ENCODE measurements at places on chromosomes 7 and 10.
A peak's percentile ranks its signal among the peaks of the same experiment; 100 is the strongest.

DNA sequence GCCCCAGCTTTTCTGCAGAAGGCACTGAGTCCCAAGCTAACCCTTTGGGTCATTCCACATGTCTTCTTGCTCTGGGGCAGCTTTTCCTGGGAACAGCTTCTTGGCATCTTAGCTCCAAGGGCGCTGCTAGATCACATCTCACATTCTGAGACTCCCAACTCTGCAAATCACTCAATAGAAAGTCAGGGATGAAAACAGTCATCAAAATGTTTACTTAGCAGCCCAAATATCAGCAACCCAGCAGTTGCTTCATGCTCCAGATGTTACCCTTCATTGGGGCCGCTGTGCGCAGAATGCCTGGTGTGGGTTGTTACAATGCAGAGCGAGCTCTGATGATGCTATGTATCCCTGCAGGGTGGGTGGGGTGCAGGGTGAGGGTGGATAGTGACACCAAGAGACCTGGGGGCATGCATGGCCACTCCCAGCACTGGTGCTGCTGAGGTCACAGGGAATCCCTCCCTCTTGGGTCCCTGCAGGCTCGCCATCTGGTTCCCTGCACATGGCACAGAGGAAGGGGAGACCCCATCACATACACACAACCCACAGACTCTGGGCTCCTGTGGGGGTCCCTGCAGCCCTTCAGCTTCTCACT is 19.0 kb downstream of the WDFY4 start:
- DNase-seq = no peak

DNA sequence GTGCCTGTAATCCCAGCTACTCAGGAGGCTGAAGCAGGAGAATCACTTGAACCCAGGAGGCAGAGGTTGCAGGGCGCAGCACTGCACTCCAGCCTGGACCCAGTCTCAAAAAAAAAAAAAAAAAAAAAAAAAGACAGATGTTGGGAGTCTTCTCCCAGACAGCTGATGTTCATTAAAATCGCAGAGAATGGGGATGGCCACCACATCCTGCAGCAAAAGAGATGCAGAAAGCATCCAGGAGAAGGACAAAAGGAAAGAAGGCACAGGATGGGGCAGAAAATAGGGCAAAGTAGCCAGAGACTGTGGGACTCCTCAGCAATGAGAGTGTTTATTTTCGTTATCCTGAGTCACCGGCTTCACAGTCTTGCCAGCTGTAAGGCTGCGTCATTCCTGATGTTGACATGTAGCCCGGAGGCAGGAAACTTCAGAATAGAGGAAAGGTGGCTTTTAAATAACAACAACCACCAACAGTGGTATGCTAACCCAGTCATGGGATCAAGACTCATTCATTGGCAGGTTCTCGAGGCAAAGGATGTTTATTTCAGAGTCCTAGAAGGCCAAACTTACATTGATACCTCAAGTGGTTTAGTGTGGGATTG is 149.5 kb upstream of the SVIL start:
- DNase-seq = peak; percentile 93

DNA sequence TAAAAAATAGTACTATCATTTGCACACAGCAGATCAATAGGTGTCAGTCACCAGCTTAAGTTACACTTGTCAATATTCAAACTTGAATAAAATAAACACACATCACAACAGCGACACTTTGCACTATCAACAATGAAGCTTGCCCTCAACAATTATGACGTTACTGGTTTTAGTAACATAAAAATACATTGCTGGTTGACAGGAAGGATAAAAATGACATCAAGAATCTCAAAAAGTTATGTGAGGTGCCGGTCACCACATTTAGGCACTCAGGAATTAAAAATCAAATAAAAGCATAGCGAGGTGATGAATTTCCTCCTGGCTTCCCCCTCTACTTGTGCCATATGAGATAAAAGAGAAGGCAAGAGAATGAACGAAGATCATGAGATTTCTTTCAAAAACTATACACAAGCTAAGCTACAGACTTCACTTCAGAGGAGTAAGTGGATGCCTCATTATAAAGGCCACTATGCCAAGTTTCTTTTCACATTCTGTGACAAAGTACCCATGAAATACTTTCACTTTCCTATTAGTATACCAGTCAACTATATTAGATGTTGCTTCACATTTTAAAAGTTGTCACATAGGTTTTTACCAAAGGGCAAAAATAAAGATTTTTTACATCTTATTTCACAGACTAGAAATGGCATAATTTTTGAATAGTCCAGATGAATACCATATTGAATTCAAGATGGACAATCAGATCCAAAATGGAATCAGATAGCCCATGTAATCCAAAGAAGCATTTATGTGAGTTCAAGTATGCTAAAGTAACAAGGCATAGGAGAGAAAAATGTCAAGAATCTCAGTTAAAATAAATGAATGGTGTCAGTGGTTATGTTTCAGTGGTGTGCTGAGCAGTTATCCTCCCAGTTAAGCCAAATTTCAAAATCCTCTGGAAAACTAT is 3.6 kb downstream of the CCDC71L start:
- peak; percentile 87 for DNase-seq

- peak; percentile 42 for DNase-seq
These were observed 65.7 kb downstream of the AP3M1 start for GRCh38 chr10:74084955-74085354.

- DNase-seq = no peak
These were observed 21.5 kb upstream of the GRIFIN start for GRCh38 chr7:2497500-2498336.

GRCh38 chr10:78755877-78756455 is 312.8 kb upstream of the ZMIZ1 start:
- no peak for DNase-seq

- DNase-seq = peak; percentile 44
These were observed 67.6 kb downstream of the CAV1 start for GRCh38 chr7:116592445-116592844.

DNA sequence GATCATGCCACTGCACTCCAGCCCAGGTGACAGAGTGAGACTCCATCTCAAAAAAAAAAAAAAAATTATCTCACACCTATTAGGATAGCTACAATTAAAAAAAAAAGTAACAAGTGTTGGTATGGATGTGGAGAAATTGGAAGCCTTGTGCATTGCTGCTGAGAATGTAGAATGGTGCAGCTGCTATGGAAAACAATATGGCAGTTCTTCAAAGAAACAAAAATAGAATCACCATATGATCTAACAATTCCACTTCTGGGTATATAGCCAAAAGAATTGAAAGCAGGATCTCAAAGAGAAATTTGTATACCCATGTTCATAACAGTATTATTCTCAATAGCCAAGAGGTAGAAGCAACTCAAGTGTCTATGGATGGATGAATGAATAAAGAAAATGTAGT is 143.6 kb upstream of the PRR15 start:
- DNase-seq = no peak

DNA sequence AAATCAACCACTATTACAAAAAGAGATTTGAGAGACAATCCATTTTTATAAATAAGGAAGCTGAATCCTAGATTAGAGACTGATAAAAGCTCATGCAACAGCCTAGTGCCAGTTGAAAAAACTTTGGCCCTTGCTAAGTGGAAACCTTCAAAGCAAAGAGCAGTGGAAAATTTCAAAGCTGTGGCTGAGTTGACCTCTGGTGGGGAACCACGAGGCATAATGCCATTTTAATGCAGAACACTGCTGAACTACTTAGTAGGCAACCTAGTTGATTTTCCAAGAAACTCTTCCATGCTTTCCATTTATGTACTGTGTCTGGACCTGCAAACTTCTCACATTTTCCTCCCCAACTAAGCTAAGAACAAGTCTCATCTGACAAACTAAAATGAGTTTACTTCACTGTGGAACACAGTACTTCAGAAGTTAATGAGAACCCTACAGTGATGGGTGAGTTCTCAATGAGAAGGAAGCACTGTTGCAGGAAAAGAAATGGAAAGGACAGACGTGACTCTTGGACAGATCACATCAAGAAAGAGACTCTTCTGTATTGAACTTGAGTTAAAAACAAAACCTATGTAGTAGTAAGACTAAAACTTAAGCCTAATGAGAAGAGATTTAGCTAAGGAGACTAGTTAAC is 19.5 kb downstream of the FZD9 start:
- DNase-seq = no peak

- DNase-seq = no peak
These were observed 96.9 kb upstream of the TNS3 start for GRCh38 chr7:47678641-47679380.

DNA sequence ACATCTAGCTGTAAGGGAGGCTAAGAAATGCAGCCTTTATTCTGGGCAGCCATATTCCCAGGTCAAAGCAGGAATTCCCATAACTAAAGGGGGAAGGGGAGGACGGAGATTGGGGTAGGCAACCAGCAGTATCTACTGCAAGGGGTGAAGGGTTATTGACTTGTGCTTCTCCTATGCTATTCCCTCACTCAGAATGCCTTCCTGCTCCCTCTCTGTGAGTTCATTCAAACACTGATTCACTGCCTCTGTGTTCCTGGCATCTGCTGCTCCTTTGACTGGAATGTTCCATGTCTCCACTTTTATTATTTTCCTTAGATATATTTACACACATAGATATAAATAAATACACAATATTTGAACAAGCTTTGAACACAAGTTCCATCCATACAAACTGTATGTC is 11.1 kb downstream of the HTR7 start:
- no peak for DNase-seq

DNA sequence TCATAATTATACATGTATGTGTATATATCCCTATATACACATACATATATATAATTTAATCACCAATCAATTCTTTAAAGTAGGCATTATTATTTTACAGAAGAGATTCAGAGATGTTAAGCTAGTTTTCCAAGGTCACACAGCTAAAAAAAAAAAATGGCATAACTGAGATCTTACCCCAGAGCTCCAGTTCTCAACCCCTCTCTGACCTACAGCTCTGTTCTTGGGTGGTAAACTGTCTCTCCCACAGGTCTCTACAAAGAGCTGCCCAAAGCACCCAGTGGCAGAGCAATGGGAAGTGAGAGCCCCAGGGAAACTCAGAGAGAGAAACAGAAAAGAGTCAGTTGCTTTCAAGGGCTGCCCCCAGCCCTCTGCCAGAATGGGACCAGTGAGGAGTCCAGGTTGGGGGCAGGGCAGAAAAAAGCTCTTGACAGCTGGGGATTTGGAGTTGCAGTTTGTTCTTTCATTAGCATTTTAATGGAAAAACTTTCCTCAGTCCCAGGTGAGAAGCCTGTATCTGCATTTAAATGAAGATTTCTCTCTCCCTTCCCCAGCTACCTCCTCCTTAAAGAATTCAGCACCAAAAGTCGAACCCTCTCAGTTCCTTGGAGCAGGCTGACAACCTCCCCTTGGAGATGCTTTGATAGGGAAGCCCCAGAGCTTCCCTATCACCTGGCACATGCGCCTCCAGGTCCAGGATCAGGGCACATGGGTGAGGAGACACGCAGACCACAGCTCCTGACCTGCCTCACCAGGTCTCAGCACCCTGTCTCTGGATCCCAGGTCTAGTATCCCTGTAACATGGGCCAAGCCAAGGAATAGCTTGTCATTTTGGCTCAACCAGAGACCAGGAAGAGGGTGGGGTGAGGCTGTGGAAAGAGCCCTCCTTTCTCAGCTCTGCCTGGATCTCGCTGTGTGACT is 388.1 kb downstream of the PLXNA4 start:
- no peak for DNase-seq

- no peak for DNase-seq
These were observed 296.1 kb upstream of the SEMA3A start for GRCh38 chr7:84490661-84491060.

- peak; percentile 76 for DNase-seq
These were observed 6.5 kb downstream of the SNX8 start for GRCh38 chr7:2307690-2308107.

DNA sequence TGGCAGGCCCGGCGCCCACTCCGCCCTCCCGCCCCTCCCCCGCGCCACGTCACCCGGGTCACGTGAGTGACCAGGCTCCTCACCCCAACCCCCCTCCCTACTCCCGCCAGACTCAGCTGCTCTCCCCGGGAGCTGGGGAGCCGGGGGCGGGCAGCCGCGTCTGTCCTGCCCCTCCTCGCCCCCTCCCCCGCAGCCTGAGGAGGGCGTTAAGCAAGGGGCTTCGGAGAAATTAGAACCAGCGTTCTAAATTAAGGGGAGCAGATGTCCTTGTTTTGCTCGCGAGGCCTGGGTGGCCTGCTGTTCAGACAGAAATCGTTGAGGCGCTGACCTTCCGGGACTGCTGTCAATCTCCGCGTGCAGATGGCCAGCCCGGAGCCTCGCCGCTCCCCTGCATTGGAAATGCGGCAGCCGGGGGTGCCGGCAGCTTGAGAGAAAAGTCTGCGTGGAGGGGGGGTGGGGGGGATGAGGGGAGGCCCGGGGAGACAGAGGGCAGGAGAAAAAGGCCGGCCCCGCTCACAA is 102.2 kb upstream of the ZNF438 start:
- DNase-seq = peak; percentile 29

DNA sequence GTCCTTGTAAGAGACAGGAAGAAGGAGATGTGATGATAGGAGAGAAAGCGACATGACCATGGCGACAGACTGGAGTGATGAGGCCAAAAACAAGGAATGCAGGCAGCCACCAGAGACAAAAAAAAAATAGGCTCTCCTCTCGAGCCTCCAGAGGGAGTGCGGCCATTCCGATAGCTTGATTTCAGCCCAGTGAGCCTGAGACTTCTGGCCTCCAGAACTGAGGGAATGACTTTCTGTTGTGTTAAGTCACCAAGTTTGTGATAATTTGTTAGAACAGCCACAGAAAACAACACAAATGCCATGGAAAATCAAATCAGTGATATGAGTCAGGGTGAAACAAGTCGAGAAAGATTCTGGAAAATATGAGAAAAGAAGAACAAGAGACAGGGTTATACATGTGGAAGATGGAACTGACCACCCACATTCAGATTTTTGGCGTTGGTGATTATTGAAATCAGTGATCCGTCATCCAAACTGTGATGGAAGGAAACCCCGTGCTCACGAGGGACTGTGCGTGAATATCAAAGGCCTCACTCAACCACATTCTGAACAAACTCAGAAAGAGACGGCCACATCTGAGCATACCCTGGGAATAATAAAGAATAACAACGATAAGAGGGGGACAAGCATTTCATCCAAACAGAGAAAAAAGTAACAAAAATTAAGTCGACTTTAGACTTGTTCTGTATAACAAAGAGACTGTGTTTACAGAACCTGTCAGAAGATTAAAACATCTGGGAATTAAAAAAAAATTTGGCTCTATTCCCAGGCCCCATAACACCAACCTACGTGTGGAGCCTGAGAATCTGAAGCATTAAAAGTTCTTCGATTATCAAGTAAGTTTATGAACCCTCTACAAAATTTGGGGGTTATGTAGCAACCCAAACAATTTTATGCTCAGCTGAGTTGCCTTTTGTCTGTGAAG is 72.1 kb downstream of the EEPD1 start:
- no peak for DNase-seq

GRCh38 chr7:41378156-41378555 is 324.7 kb downstream of the INHBA start:
- no peak for DNase-seq

GRCh38 chr10:3082290-3082689 is 14.9 kb downstream of the PFKP start:
- no peak for DNase-seq

DNA sequence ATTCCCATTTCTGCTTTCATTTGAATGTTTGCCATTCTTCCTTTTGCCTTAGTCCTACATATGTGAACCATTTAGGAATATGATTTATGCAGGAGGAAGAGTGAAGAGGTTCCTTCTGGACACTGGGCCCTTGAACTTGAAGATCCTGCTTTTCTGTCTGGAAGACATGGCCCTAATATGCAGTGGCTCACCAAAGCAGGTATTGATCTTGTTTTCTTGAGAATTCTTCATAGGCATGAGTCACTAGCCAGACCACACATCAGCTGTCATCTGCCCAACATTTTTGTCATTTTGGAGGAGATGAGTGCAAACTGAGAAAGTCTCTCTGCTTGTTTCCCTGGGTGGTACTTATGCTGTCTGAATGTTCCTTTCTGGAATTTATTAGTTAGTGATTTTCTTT is 382.6 kb downstream of the LRMDA start:
- DNase-seq = no peak

Measured in inflammatory macrophage treated with lipopolysaccharide for 4 hours (primary cell).